NCI-H2081 (cell line): ENCODE measurements at places on chromosomes 16 and 17.

DNA sequence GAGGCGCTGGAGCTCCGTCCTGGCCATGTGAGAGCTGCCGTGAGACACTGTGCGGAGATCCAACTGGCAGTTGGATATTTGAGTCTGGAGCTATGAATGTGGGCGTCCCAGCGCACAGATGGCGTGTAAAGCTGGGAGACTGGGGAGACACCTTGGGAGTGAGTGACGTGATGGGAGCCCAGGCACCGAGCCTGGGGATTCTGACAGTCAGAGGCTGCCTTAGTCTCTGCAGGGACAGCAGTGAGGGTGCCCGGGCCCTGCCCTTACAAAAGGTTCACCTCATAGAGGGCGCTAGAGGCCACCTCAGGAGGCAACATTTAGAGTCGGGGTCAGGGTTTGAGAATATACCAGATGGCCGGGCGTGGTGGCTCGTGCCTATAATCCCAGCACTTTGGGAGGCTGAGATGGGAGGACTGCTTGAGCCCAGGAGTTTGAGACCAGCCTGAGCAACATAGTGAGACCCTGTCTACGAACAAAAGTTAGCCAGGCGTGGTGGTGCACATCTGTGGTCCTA is 194.1 kb upstream of the GSE1 start:
- no peak for DNase-seq

DNA sequence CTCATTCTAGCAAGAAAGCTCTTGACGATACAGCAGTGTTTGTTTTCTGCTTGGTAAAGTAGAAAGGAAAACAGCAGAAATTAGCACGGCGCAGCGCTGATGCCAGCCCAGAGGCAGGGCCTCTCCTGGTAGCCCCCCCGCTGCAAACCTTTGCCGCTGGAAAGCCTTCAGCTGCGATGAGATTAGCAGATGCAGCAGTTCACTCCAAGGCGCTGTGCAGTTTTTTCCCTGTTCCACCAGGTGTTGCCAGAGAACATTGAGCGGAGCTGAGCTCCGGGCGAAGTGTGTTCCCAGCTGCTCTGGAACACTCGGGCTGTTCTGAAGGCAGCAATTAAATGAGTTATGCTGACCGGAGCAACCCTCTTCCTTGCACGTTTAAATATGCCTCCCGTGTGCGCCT is 72.5 kb downstream of the RBFOX1 start:
- peak; percentile 90 for DNase-seq

DNA sequence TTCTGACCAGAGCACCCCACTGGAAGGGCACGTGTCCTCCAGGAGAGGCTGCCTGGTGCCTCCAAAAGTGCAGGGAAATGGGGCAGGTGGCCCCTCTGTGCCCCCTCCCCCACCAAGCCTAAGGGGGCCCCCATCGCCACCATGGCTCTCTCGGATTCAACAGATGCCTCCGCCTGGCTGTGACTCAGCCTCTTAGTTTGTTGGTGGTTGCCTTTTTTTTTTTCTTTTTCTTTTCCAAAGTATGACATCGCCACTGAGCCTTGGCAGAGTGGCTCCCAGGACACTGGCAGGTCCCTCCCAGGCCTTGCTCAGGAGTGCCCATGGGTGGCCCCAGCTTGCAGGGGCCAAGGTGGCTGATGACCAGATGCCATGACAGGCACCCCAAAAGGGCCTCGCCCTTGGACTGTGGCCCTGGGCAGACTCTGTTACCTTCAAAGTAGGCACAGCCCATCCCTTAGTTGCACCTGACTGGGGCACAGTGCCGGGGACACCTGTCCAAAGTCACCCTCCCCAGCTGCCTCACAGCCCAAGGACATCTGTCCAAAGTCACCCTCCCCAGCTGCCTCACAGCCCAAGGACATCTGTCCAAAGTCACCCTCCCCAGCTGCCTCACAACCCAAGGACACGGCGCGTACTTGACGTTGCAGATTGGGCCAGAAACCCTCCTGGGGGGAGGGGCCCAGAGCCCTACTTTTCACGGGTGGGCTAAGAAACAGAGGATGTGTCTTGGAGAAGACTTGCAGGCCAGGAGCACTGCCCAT is 29.6 kb downstream of the NPTX1 start:
- DNase-seq, result no peak

DNA sequence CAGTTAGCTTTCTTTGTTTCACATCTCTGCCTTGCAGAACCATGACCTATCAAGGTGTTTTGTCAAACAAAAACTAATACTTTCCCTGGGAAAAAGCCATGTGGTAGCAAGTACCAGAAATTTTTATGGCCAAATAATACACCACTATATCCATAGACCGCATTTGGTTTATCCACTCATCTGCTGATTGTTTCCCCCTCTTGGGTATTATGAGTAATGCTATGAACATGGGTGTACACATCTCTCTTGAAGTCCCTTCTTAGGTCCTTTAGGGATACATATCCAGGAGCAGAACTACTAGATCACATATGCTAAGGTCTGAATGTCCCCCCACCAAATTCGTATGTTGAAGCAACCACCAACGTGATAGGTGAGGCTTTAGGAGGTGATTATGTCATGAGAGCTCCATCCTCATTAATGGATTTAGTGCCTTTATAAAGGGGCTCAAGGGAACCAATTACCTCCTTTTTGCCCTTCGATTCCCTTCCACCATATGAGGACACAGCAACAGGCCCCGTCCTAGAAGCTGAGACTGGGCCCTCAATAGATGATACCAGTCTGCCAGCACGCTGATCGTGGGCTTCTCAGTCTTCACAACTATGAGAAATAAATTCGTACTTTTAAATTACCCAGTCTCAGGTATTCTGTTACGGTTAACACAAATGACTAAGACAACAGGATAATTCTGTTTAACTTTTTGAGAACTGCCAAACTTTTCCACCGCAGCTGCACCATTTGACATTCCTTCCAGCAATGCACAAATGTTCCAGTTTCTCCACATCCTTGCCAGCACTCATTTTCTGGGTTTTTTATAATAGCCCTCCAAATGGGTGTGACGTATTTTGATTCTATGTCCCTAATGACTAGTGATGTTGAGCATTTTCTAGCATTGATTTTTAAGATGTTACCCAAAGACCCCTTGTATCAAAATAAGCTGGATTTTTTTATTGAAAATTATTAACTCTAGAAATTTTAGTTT is 30.0 kb downstream of the SIAH1 start:
- no peak for DNase-seq

- no peak for DNase-seq
These were observed 44.9 kb downstream of the MEAK7 start for GRCh38 chr16:84459533-84459894.

GRCh38 chr17:56023851-56024250 is 129.4 kb upstream of the ANKFN1 start:
- DNase-seq, result no peak

DNA sequence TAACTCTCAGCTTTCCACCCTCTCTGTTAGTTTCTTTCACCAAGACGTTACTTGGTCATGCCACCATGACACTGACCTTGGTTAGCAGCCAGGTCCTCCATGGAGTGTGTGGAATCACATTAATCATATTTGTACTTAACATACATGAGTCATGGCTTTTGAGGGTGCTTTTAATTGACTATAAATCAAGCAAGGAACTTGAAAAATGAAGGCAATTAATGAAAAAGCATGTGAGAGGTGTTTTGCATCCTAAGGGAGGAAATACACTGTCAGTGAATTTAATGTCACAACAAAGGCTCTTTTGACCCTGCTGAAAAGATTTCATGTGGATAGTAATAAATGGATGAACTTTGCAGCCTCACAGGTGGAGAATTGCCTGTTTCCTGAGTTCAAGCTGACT is 240.7 kb downstream of the CDH13 start:
- DNase-seq, result no peak

- DNase-seq, result no peak
These were observed 187.6 kb downstream of the MYO1D start for GRCh38 chr17:32689348-32689747.

GRCh38 chr17:66337866-66338485 is 35.6 kb downstream of the PRKCA start:
- DNase-seq, result no peak

GRCh38 chr16:77993111-77993985 is 29.0 kb upstream of the CLEC3A start:
- no peak for DNase-seq

DNA sequence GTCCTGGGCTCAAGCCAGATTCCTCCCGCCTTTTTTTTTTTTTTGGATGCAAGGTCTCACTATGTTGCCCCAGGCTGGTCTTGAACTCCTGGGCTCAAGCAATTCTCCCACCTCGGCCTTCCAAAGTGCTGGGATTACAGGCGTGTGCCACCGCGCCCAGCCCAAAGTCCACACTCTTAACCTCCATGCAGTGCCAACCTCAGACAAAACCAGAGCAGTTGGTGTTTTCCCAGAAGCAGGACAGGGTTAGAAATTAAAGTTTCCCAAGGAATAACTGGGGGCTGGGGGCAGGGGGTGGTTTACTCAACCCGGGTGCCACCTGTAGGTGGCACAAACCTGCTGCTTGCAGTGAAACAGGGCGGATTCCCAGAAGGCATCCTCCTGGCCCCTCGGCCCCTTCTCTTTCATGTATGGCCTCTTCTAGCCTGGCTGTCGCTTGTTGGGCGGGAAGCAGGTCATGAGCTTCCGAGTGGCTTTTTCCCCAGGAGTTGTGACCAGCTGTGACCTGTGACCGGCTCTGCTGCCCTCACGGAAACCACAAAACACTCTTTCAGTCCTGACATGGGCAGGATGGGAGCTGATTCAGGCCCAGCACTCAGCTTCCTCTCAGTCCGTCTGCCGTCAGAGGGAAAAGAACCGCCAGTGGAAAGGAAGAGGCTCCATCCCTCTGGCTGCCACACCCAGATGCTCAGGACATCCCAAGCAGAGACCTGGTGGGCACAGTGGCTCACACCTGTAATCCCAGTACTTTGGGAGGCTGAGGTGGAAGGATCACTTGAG is 25.6 kb upstream of the USP7 start:
- no peak for DNase-seq

GRCh38 chr16:74893541-74893940 is 91.4 kb downstream of the WDR59 start:
- DNase-seq, result no peak

DNA sequence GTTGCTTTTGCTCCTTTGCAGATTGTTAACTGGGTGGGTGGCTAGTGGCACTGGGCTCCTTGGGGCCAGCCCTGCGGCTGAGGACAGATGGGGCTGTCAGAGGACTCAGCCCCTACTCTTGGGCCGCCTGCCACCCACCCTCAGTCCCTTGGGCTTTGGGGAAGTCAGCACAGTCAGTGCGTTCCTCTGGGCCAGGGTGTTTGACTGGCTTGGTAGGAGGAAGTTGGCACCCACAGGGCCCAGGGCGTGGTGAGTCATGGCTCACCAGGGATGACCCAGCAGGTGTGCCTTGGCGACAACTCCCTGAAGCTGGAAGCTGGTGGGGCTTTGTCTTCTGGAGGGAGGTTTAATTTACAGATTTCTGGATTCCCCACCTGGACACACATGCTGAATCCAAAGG is 32.4 kb downstream of the HAPSTR1 start:
- peak; percentile 16 for DNase-seq

DNA sequence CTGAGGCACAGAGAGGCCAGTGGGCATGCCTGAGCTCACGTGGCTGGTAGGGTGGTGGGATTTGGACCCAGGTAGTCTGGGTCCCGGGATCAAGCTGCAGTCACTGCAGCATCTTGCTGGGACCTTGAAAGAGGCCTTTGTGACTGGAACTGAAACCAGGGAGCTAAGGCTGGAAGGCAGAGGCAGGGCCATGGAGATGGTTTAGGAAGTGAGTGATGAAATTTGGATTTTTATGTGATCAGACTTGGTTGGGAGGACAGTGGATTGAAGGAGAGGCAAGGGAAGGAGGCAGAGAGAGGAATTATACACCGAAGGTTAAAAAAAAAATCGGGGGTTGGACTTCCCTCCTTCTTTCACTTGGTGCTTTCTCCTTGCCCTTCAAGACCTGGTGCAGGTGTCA is 255.4 kb upstream of the CACNG5 start:
- DNase-seq, result no peak

DNA sequence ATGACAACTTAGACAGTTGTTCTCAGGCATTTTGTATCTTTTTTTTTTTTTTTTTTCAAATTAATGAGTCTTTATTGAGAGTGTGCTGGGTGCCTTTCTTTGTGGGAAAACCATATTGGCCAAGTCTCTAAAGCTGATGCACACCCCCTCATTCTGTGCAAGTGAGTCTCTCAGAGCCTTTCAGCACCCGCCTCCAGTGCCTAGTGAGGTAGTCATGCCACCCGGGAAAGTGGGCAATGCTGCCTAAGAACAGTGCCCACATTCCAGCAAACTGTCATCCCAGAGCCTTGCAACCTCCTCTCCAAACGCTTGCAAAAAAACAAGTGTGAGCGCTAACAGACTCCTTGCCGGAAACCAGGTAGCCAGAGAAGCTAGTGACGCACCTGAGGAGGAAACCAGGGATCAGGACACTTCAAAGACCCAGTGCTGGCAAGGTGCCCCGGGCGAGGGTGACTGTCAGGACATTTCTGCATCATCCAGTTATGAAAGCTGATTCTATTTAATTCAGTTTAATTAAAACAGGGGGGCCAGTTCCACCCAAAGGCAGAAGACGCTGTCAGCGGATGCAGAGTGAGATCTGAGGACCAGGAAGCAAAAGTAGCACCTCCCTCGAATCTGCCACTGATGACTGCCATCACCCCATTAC is 34.9 kb downstream of the SMARCE1 start:
- DNase-seq, result no peak

DNA sequence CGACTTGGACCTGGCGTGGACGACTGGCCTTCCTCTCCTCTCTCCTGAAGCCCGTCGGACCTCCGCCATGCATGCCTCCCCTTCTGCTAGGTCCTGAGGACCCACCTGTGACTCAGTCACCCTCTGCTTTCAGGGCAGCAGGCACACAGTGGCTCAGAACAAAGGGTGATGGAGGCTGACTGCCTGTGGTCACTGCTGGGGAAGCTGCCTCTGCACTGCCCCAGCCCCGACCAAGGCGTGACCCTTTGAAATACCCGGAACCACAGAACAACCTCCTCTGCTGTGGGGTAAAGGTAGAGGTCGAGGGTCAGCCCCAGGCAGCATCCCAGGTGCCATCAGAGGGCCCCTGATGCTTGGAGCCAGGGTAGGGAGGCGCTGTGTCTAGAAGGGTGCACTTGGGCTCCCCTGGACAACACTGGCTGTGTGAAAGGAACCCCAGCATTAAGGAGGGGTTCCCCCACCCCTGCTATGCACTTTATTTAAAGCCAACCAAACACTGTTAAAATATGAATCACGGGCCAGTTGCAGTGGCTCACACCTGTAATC is 12.5 kb upstream of the SLC4A1 start:
- no peak for DNase-seq

GRCh38 chr16:67248401-67249177 is at the start of gene SLC9A5:
Gene SLC9A5, plus strand, starts transcription at chr16:67248979. Its CDS starts 36 bp downstream, at chr16:67249015.
- DNase-seq, result no peak
